ENCODE measurements at places on chromosomes 5 and 9. TPM values are rescaled to one million over a fixed set of nuclear protein-coding genes. Genes with fewer than 3 reads are reported as not detected.

GRCh38 chr5:31068287-31068686 is 125.2 kb upstream of the CDH6 start:
- DNase-seq: no peak

DNA sequence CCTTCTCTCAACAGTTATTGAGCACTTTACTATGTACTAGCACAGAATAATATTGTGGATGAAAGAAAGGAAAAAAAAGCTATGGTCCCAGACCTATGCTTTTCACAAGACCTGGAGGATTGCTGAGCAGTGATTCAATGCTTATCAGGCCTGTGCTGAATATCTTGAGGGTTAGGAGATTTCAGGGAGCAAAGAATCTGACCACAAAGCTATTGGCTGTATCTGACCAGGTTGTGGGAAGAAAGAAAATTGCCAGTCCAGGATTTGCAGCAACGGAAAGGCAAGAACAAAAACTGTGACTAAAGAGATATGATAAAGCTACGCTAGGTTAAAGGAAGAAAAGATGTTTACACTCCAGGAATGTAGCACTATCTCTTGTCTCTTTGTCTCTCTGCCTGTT is 14.9 kb upstream of the MACIR start:
- peak; percentile 26 for DNase-seq

- DNase-seq: peak; percentile 90
These were observed 91.2 kb upstream of the CHD1 start for GRCh38 chr5:99019812-99020697.

DNA sequence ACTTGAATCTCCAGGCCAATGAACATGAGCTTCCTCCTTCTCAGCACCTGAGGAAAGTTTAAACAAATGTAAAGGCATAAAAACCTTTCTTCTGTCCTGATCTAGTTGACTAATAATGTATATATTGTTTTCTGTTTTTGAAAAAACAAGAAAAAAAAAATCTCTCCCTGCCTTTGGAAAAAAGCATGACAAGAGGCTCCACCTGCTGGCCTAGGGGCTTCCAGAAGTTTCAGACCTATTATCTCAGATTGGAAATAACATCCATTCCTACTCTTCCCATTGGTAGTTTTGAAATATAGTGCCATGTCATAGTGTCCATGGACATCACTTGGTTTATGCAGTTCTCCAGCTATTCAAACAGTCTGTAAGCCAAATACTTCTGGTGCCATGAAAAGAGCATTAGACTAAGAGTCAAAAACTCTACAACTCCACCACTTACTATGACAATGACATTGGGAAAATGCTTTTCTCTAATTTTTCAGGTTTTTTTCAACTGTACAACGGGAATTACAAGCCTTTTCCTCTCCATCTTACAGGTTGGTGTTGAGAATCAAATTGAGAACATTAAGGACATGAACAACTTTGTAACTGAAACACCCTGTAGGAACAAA is 409.6 kb upstream of the MPDZ start:
- no peak for DNase-seq

DNA sequence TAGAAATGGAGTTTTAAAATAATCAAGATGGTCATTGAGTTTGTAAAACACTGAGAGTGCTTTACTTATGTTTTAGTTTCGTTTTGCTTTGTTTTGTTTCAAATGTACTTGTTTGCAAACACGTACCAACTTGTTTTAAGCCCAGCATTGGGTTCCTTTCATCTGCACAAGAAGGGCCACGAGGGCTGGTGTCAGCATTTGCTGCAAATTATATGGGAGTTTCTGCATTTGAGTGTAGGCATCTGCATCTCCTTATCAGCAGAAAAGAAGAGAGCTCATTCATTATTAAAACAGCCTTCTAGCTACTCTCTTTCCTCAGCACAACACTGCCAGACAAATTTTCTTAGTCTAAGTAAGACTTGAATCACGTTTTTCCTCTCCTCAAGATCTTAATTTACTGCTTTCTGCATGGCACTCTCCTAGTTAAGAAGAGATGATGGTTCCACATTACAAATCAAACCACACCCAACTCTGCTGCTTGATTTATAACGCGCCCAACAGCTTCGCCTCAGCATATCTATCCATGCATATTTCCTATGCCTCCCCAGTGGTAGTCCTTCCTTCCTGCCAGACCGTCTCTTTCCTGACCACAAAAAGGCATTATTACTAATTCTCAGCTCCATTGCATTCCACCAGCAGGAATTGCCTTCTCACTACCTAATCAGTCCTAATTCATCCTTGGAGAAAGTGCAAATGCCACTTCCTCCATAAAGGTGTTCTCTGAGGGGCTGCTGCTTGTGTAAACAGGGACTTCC is 95.2 kb upstream of the CAST start:
- peak; percentile 54 for DNase-seq

GRCh38 chr9:17735859-17736258 is 157.0 kb downstream of the SH3GL2 start:
- no peak for DNase-seq

DNA sequence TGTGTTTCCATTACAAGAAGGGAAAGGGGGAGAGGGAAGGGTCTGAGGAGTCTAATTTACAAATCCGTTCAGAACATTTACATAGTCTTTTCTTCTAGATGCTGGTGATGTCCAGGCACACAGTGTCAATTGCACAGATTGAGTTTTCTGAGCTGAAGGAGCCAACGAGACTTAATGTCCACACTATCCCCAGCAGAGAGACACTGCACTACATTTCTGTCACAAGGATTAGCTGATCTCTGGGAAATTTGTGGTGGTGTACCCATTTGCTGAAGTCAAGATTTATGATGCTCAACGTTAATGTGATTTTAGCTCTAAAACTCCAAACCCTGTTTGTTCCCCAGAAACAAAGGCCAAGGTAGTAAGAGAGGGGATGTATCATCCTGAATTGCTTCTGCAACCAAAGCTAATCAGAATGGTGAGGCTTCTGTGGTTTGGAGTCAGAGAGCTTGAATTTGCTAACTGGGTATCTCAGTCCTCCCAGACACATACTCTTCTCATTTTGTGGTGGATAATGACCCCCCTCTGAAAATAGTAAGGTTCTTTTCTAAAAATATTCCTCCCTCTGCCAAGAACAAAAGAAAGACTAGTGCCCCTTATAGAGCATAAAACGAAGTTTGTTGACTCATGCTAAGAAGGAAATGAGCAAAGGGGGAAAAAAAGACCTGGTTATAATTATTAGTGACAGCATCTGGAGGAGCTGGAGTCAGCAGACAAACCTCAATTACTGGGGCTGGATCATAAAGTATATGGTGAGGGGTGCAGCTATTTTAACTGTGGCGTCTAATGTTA is 416.9 kb downstream of the PSAT1 start:
- peak; percentile 93 for DNase-seq

GRCh38 chr5:135372654-135373381 is 26.2 kb downstream of the MACROH2A1 start:
- no peak for DNase-seq

- DNase-seq: peak; percentile 67
These were observed 1.2 kb upstream of the PAPPA start for GRCh38 chr9:116152390-116152789.

DNA sequence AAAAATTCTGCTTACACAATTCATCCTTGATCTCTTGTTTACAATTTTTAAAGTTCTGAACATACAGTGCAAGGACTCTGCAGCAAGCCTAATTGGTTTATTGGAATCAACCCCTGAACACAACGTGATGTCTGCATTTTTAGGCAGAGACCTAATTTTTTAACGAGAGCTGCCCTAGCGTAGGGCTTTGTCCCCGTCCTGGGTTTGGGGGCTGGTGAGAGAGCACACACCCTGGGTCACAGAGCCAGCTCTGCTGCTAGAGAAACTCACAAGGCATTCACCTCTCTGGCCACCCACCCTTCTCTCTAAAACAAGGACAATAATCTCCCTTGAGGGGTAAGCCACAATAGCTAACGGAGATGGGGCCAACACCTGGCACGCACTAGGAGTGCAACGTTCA is 28.2 kb downstream of the SH3PXD2B start:
- no peak for DNase-seq

BARHL1 gene
- total RNA-seq: not detected

UBAP1 gene
- total RNA-seq: 46.4 TPM

FBXL7 gene
- total RNA-seq: 17.3 TPM

FST gene
- 14.2 TPM for total RNA-seq
